AG08395 (cell line): ENCODE measurements at places on chromosomes 1 and 21.

GRCh38 chr1:8976896-8977450 lies 31.3 kb downstream of the CA6 start:
- DNase-seq = no peak

DNA sequence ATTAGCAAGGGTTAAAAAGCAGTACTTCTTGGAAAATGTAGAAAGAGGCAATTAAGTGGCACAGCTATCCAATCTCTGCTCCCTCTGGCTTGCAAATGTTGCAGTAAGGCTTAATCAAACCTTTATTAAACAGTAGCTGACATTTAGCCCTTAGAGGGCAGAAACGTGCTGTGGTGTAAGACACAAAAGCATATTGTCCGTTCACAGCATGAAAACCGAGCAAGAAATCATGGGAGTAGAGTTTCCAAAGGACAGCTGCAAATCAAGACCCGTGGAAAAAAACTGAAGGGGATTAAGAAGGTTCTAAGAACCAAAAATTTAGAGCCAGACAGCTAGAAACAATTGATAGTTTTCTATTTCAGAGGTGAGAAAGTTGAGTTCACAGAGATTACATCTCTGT lies 13.1 kb downstream of the ZP4 start:
- DNase-seq = no peak

GRCh38 chr1:2564815-2565374 lies 8.7 kb downstream of the TNFRSF14 start:
- no peak for DNase-seq

DNA sequence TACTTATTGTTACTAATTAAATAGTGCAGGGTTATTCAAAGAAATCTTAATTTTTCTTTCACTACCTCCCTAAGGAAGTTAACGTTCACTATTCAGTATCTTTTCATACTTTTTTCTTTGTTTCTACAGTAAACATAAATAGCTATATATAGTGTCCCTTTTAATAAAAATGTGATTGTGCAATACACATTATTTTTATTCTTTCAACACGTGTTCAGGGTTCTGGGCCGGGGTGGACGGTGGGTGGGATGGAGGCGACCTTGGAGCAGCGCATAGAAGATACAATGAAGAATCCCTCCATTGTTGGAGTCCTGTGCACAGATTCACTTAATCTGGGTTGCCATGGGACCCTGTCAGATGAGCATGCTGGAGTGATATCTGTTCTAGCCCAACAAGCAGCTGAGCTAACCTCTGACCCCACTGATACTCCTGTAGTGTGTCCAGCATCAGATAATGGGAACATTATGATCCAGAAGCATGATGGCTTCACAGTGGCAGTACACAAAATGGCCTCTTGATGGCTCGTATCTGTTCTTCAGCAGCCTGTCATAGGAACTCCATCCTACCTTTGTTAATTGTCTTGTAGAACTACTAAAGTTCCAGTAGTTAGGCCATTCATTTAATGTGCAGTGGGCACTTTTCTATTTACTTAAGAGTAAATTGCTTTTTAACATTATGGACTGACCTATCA lies 155.9 kb upstream of the L1TD1 start:
- DNase-seq = no peak

DNA sequence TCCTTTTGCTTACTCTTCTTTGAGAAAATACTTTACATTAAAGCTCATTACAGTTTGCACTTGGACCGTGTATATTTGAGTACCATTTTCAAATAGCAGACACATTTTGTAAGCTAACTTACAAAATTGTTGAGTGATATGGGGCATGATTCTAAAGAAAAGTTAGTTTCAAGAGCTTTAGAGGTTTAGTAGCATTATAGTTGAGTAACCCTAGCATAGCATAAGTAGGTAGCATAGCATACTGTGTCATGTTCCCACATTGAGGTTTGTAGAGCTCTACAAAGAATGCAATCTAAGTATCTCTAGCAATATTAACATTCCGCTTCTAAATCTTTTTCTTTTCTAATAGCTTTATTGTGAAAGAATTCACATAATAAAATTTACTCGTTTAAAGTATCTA lies 92.0 kb downstream of the ITSN1 start:
- DNase-seq = no peak

DNA sequence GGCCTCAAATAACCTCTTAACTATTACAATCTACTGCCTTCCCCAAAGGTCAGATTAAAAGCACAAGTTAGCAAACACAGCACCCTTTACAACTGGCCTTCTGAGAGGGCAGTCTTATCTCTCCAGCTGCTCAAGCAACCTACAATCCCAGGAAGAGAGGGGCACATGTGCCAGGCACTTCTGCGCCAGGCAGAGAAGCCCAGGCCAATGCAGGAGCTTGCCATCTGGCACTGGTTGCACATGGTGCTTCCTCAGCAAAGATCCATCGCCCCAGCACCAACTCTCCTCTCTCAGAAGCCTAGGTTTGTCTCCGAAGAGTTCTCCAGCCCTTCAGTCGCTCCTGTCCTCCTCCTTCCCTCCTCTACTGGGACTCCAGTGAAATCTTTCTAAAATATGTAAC lies 2.5 kb downstream of the STK40 start:
- no peak for DNase-seq

- peak; percentile 29 for DNase-seq
These were observed 39.6 kb downstream of the KCTD3 start for GRCh38 chr1:215606564-215607168.
